Mesenchymal stem cell (in vitro differentiated cells and primary cell): ENCODE measurements at places on chromosomes 6 and 20.
A peak's percentile ranks its signal among the peaks of the same experiment; 100 is the strongest.

DNA sequence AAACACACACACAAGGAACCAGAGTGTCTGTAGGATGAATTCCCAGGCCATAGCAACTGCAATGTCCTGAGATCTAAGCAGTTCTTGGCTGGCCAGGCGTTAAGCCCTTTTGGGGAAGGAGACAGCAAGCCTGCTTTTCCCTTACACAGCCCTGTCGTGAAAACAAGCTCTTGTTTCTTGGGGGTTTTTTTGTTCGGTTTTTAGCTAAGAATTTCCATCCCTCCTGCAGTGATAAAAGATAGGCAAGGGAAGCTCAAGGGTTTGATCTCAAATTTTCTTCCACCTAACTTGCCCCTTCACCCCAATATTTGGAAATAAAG lies 1.5 kb downstream of the TNFRSF21 start:
- no peaks in the 10 kb centered on the region for H3K27me3 ChIP-seq
- H3K27ac ChIP-seq, result peak overlapping the region; percentile 15
- H3K4me1 ChIP-seq, result peaks cover 9% of the 10 kb centered on the region
- peak overlapping the region; percentile 86 for H3K4me3 ChIP-seq
- no peaks in the 10 kb centered on the region for H3K36me3 ChIP-seq

- peaks cover 4% of the 10 kb centered on the region for H3K27me3 ChIP-seq
- no peak overlapping the region for H3K4me3 ChIP-seq
- peak; percentile 32 for DNase-seq
- H3K27ac ChIP-seq, result no peak overlapping the region
- no peaks in the 10 kb centered on the region for H3K36me3 ChIP-seq
These were observed 21.7 kb upstream of the BNIP5 start for GRCh38 chr6:36358226-36358915.

GRCh38 chr6:32609731-32610640 lies 20.3 kb upstream of the HLA-DRB1 start:
- no peaks in the 10 kb centered on the region for H3K36me3 ChIP-seq
- no peak overlapping the region for H3K27ac ChIP-seq
- DNase-seq, result peak; percentile 95
- no peaks in the 10 kb centered on the region for H3K27me3 ChIP-seq

DNA sequence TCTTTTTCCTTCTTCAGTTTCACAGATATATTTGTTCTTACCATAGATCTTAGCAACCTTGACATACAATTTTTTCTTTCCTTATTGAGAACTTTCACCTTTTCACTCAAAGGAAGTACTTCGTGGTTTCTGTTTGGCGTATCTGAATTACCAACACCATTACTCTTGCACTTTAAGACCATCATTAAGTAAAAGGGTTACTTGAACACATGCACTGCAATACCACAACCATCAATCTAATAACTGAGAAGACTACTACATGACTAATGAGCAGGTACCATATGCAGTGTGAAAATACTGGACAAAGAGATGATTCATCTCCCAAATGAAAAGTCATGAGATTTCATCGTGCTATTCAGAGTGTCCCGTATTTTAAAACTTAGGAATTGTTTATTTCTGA lies 21.7 kb upstream of the SENP6 start:
- H3K27me3 ChIP-seq, result no peaks in the 10 kb centered on the region
- H3K36me3 ChIP-seq, result no peaks in the 10 kb centered on the region
- H3K27ac ChIP-seq, result no peak overlapping the region
- H3K4me3 ChIP-seq, result no peak overlapping the region
- no peaks in the 10 kb centered on the region for H3K4me1 ChIP-seq

DNA sequence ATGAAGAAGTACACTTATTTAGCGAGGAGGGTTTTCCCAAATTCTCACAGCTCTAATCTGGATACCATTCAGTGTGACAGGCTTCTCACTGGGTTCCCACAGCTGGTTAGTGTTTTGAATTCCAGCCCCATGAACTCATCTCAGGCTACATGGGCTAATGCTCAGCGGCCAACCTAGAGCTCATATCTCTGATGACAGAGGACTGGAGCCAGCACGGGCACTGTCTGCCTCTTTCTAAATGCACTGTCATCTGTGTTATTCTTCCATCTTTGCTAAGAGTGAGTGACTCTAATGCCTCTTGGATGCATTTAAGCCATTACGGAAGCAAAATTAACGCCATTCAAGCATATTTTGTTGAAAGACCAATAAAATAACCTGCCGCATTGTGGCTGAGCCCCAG lies 308.9 kb upstream of the JAG1 start:
- peak; percentile 94 for DNase-seq
- H3K36me3 ChIP-seq, result no peaks in the 10 kb centered on the region
- H3K27me3 ChIP-seq, result no peaks in the 10 kb centered on the region
- peaks cover 2% of the 10 kb centered on the region for H3K4me1 ChIP-seq

DNA sequence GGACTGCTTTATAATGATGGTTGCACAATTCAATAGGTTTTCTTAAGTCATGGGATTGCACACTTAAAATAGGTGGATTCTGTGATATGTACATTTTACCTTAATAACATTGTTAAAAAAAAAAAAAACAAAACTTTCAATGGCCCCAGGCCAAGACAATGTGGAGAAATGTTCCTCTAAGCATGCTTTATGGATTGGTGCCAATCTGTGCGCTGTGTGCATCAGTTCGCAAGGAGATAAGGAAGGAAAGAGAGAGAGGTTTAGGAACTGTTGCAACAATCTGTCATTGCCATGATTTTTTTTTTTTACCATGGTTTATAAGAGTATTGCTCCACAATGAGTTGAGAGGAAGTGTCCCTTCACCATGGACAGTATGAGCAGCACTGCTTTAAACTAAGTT lies 399.6 kb downstream of the PTPRT start:
- H3K36me3 ChIP-seq, result no peaks in the 10 kb centered on the region
- DNase-seq, result no peak
- no peak overlapping the region for H3K27ac ChIP-seq
- no peaks in the 10 kb centered on the region for H3K4me1 ChIP-seq
- no peak overlapping the region for H3K4me3 ChIP-seq
- H3K27me3 ChIP-seq, result no peaks in the 10 kb centered on the region

GRCh38 chr20:34736106-34736735 lies 32.1 kb downstream of the TP53INP2 start:
- H3K27ac ChIP-seq, result no peak overlapping the region
- peaks cover 34% of the 10 kb centered on the region for H3K36me3 ChIP-seq
- no peak for DNase-seq
- no peak overlapping the region for H3K4me3 ChIP-seq
- no peaks in the 10 kb centered on the region for H3K27me3 ChIP-seq

DNA sequence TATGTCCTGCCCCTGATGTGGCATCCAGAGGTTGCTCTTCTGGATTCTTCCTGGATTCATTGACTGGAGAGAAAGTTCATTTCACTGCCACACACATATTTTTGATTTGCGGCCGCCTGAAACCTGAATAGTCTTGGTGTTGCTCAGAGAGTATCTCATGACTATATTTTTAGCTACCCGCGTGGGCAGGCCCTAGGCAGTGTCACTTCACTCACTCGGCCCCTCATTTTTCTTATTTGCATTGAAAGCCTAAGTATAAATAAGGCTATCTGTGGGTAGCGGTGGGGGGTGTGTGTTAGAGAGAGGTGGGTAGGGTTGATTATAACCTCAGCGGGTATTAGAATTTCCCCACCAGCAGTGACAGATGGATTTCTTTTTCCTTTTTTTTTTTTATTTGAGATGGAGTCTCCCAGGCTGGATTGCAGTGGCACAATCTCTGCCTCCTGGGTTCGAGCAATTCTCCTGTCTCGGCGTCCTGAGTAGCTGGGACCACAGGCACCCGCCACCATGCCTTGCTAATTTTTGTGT lies 113.5 kb downstream of the JARID2 start:
- H3K36me3 ChIP-seq, result no peaks in the 10 kb centered on the region
- H3K27me3 ChIP-seq, result no peaks in the 10 kb centered on the region
- H3K4me3 ChIP-seq, result no peak overlapping the region
- peaks cover 11% of the 10 kb centered on the region for H3K4me1 ChIP-seq

DNA sequence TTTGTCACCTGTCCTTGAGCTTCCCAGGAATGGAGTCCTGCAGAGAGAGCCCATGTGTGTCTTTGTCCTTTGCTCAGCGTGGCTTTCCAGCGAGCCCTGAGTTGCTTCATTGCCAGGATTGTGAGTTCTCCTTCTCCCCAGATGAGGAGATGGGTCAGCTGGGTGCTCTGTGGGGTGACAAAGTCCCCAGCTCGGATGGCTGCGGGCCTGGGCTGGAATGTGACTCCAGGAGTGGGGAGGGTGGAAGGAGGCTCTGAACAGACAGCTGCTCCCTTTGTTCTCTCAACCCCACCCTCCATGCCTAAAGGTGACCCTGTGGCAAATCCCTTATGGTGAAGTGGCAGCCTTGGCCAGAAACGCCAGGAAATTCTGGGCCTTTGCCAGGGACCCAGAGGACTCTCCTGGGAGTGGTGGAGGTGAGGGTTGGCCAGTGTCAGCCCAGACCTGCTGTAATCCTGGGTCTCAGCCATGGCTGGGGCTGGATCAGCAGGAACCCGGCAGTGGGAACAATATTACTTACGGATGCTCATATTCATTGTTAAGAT lies 44.4 kb upstream of the CST5 start:
- peaks cover 2% of the 10 kb centered on the region for H3K27me3 ChIP-seq
- no peak overlapping the region for H3K4me3 ChIP-seq
- H3K4me1 ChIP-seq, result peaks cover 5% of the 10 kb centered on the region
- no peak for DNase-seq
